ENCODE measurements at places on chromosomes 1 and 21. TPM values are rescaled to one million over a fixed set of nuclear protein-coding genes. Genes with fewer than 3 reads are reported as not detected.

- no peak overlapping the region for H3K4me3 ChIP-seq
- DNase-seq, result no peak
- H3K27ac ChIP-seq, result no peak overlapping the region
- H3K36me3 ChIP-seq, result no peaks in the 10 kb centered on the region
- peaks cover 32% of the 10 kb centered on the region for H3K4me1 ChIP-seq
- H3K27me3 ChIP-seq, result no peaks in the 10 kb centered on the region
Measured at GRCh38 chr1:66283622-66284041, 250.3 kb upstream of the SGIP1 start.

DNA sequence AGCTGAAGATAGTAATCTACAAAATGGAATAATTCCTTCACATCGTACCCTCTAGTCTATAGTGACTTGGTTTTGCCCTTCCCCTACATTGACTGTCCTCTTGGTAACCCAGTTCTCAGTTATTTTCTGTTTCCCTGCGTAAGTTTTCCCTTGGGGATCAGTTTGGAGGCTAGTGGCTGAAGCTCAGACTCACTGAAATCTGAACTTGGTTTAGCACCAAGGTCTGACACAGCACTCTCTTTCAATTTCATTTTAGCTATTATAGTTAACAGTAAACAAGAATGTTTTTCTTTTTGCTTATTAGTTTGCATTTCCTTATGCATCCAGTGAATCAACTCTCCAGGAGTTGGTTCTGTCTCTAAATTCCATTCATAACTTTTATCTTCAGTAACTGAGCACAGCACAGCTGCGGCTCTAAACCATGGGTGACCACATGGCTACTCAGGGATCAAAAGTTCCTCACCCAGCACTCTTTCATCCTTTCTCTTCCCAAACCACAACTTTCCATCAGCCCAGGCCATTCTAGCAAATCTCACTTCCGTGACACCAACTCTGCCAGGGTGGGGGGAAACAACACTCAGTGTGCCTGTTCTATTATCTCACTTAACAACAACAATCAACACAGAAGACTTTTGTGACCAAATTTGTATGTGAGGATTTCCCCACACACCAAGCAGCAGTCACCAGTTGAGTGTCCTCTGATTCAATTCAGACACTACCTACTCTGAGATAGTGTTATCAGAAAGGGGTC lies 17.6 kb upstream of the IFI6 start:
- no peaks in the 10 kb centered on the region for H3K27me3 ChIP-seq
- peak overlapping the region; percentile 23 for H3K27ac ChIP-seq
- no peaks in the 10 kb centered on the region for H3K4me1 ChIP-seq
- H3K36me3 ChIP-seq, result no peaks in the 10 kb centered on the region
- H3K4me3 ChIP-seq, result no peak overlapping the region
- no peak for DNase-seq

- no peak for DNase-seq
- no peak overlapping the region for H3K27ac ChIP-seq
- H3K36me3 ChIP-seq, result no peaks in the 10 kb centered on the region
- no peaks in the 10 kb centered on the region for H3K4me1 ChIP-seq
Measured at GRCh38 chr21:16571594-16571993, 841.8 kb downstream of the USP25 start.

DNA sequence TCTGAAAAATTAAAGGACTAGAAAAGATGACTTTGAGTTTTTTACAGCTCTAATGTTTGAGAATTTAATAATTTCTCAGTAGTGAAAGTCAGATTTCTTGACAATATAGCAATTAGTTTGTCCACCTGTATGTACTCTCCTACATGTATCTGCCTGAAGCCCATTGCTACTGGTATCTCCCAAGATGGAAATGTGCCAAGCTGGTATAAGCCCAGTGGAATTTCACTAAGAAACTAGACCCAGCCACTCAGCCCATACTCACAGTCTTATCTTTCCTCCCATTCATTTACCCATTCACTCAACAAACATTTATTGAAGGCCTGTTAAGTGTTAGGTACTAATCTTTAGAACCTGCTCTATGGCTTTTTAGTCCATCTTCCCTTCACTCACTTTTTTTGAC lies 21.6 kb upstream of the TRIM45 start:
- no peaks in the 10 kb centered on the region for H3K36me3 ChIP-seq
- no peaks in the 10 kb centered on the region for H3K27me3 ChIP-seq
- H3K4me1 ChIP-seq, result no peaks in the 10 kb centered on the region
- no peak overlapping the region for H3K27ac ChIP-seq
- no peak overlapping the region for H3K4me3 ChIP-seq
- DNase-seq, result peak; percentile 20

DNA sequence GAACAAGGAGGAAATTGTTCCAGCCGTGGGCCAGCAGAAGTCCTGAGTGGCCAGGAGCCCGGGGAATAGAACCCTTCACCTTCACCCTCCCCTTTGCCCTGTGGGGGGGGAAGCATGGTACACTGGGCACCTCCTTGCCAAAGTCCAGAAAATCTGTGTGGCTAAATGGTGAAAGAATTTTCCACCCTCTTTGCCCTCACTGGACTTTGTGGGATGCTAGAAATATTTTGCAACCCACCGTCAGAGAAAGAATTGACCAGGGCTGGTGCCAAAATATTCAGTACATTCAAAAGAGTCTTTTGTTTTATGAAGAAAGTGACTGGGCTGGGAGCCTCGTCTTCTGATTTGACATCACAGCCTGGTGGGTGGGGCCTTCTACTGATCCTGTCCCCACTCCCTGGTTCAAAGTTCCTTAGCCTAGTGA lies 14.6 kb downstream of the NFASC start:
- no peak for DNase-seq
- peak overlapping the region; percentile 24 for H3K27ac ChIP-seq
- no peaks in the 10 kb centered on the region for H3K4me1 ChIP-seq
- no peak overlapping the region for H3K4me3 ChIP-seq
- H3K27me3 ChIP-seq, result peaks cover 3% of the 10 kb centered on the region

DNA sequence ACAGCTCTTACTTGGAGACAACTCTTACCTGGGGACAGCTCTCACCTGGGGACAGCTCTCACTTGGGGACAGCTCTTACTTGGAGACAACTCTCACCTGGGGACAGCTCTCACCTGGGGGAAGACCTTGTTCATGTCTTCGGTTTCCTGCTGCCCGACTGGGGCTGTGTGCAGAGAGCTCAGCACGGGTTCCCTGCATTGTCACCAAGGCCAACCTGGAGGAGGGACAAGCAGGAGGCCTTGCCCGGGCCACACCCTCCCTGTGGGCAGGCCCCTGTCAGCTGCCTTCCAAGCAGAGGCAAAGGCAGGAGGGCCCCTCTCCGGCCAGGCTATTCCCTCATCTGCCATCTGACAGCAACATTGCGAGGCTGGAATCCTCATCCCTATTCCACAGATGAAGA lies at the start of gene LDLRAD1:
Gene LDLRAD1, minus strand, starts transcription at position 208 of the 400 bp plus-strand sequence. Its CDS starts 74 bp downstream, at position 134.
- H3K4me1 ChIP-seq, result peaks cover 1% of the 10 kb centered on the region
- H3K27me3 ChIP-seq, result no peaks in the 10 kb centered on the region
- H3K4me3 ChIP-seq, result no peak within 1 kb of the TSS
- no peaks in the 10 kb centered on the region for H3K36me3 ChIP-seq
- DNase-seq, result no peak

IL20 gene
- 0.12 TPM for polyA plus RNA-seq

S100A7A gene
- not detected for polyA plus RNA-seq

CFH gene
- 44.7 TPM for polyA plus RNA-seq

Measured in lung (tissue), 17 donors.